ENCODE measurements at places on chromosomes 3 and 15.

- peaks cover 40% of the 10 kb centered on the region for H3K4me1 ChIP-seq
- DNase-seq: no peak
- peak overlapping the region; percentile 87 for H3K27ac ChIP-seq
- H3K36me3 ChIP-seq: peaks cover 12% of the 10 kb centered on the region
Measured at GRCh38 chr3:16464511-16465148, 48.9 kb downstream of the RFTN1 start.

DNA sequence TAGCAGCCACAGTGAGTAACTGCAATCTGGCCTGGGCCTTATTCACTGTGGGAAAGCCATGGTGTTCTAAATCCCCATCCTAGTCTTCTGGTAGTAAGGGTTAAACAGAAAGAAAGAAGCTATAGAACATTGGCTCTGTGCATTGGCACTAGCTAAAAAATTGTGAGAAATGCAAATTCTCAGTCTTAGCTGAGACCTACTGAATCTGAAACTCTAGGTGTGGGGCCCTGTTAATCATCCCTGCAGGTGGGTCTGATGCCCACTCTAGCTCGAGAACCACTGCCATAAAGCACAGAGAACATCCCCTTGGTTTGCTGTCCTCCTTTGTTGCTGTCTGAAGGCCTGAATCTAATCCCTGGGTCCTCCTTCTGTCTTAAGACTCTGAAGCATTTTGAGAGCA, 59.3 kb downstream of the MEIS2 start:
- H3K4me1 ChIP-seq: no peaks in the 10 kb centered on the region
- no peaks in the 10 kb centered on the region for H3K27me3 ChIP-seq
- no peaks in the 10 kb centered on the region for H3K36me3 ChIP-seq
- no peak overlapping the region for H3K27ac ChIP-seq

- peaks cover 44% of the 10 kb centered on the region for H3K4me1 ChIP-seq
- peaks cover 13% of the 10 kb centered on the region for H3K36me3 ChIP-seq
- H3K27me3 ChIP-seq: peaks cover 6% of the 10 kb centered on the region
- peak overlapping the region; percentile 94 for H3K27ac ChIP-seq
- H3K4me3 ChIP-seq: peak overlapping the region; percentile 93
Measured at GRCh38 chr3:125055331-125055912, 375 bp downstream of the HEG1 start.

DNA sequence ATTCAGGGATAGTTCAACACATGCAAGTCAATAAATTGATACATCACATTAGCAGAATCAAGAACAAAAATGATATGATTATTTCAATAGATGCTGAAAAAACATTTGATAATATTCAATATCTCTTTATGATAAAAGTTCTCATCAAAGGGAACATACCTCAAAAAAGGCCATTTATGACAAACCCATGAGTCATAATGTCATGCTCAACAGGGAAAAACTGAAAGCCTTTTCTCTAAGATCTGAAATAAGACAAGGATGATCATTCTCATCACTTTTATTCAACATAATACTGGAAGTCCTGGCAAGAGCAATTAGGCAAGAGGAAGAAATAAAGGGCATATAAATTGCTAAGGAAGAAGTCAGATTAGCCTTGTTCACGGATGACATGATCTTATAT, 54.1 kb upstream of the TMEM158 start:
- peaks cover 41% of the 10 kb centered on the region for H3K27me3 ChIP-seq
- no peaks in the 10 kb centered on the region for H3K4me1 ChIP-seq
- H3K27ac ChIP-seq: no peak overlapping the region
- no peak overlapping the region for H3K4me3 ChIP-seq

GRCh38 chr3:194872669-194872977, 186.9 kb downstream of the FAM43A start:
- H3K36me3 ChIP-seq: peaks cover 6% of the 10 kb centered on the region
- DNase-seq: no peak
- H3K4me3 ChIP-seq: no peak overlapping the region
- no peak overlapping the region for H3K27ac ChIP-seq

- no peak overlapping the region for H3K27ac ChIP-seq
- peaks cover 16% of the 10 kb centered on the region for H3K36me3 ChIP-seq
- H3K4me1 ChIP-seq: peaks cover 32% of the 10 kb centered on the region
- peaks cover 89% of the 10 kb centered on the region for H3K27me3 ChIP-seq
Measured at GRCh38 chr15:67825881-67826716, 790 bp downstream of the SKOR1 start.

GRCh38 chr3:139127101-139127500, 82.4 kb upstream of the PRR23C start:
- no peaks in the 10 kb centered on the region for H3K36me3 ChIP-seq
- no peaks in the 10 kb centered on the region for H3K27me3 ChIP-seq
- no peak overlapping the region for H3K27ac ChIP-seq

GRCh38 chr15:74387621-74388362, 20.3 kb upstream of the CYP11A1 start:
- H3K4me1 ChIP-seq: peaks cover 38% of the 10 kb centered on the region
- no peak overlapping the region for H3K4me3 ChIP-seq
- no peak for DNase-seq
- no peak overlapping the region for H3K27ac ChIP-seq
- no peaks in the 10 kb centered on the region for H3K27me3 ChIP-seq

GRCh38 chr3:31763731-31764130, 217.3 kb downstream of the OSBPL10 start:
- DNase-seq: no peak
- H3K27ac ChIP-seq: no peak overlapping the region
- H3K27me3 ChIP-seq: no peaks in the 10 kb centered on the region
- no peaks in the 10 kb centered on the region for H3K36me3 ChIP-seq
- no peak overlapping the region for H3K4me3 ChIP-seq

GRCh38 chr15:38260077-38260476, 7.4 kb downstream of the SPRED1 start:
- H3K4me1 ChIP-seq: no peaks in the 10 kb centered on the region
- no peak overlapping the region for H3K27ac ChIP-seq
- no peaks in the 10 kb centered on the region for H3K27me3 ChIP-seq

GRCh38 chr3:98110550-98110908, 20.0 kb upstream of the OR5H1 start:
- peaks cover 15% of the 10 kb centered on the region for H3K27me3 ChIP-seq
- no peak overlapping the region for H3K4me3 ChIP-seq
- no peak overlapping the region for H3K27ac ChIP-seq
- H3K4me1 ChIP-seq: no peaks in the 10 kb centered on the region

DNA sequence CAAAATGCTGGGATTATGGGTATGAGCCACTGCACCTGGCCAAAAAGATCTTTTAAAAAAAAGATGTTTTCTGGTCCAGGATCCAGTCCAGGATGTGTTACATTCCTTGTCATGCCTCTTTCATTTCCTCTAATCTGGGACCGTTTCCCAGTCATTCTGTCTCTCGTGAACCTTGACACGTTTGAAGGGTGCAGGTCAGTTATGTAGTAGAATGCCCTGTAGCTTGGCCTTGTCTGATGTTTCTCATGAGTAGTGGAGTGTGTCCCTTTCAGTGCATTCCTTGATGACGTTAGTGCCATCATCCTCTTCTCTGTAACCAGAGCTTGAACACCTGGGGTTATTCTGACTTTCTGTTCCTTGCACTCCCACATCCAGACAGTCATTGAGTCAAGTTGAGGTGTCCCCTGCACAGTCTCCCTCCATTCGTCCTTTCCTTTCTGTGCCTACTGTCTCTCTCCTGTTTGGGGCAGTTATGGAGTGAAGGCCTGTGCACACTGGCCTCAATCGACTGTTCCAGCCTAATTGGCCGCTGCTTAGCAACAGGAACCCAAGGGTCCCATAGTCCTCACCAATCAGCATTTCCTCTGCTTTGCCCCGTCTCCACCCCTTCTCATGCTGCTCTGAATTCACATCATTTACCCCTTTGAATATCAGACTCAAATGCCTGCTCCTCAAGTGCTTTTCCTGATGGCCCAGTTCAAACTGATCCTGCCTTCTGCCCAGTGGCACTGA, 5.5 kb downstream of the FAM81A start:
- DNase-seq: no peak
- H3K27ac ChIP-seq: no peak overlapping the region
- H3K4me1 ChIP-seq: peaks cover 11% of the 10 kb centered on the region
- H3K27me3 ChIP-seq: peaks cover 10% of the 10 kb centered on the region

DNA sequence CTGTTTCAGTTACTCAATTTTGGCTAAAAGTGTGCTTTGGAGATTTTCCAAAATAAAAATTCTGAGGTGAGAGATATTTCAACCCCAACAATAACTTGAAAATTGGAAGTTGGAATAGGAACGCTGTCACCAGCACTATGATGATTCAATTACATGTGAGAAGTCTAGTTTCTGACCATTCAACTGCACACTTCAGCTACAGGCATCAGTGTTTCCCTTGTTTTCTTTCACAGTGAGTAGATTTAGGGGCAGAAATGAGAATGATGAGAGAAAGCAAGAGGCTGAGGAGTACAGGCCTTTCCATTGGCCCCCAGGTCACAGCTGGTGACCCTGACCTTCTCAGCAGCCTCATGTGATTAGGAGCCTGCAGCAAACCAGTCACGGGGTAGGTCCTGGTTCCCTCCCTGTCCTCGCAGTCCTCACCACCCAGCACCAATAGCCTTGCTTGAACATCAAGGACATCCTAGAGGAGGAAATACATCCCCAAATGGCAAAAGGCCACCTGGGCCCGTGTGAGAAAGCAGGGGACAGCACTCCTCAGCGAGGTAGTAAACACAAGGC, 10.0 kb upstream of the FILIP1L start:
- no peak overlapping the region for H3K4me3 ChIP-seq
- H3K27ac ChIP-seq: no peak overlapping the region

DNA sequence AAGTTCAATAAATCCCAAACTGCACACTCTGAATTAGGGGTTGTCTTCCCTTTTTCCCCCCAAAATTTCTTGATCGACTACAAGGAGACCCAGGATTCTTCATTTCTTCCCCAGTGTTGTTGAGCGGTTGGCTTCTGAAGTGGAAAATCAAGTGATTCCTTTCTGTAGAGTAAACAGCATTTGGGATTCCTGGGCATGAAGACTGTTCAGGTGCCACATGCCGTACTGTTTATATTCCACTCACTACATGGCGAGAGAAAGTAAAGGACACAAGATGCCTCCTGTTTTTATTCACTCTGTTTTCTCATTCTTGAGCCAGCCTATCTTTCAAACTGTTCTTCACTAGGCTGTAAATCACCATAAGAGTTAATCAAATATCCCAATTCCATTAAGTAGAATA, 12.6 kb downstream of the FSTL1 start:
- no peaks in the 10 kb centered on the region for H3K4me1 ChIP-seq
- H3K27me3 ChIP-seq: peaks cover 45% of the 10 kb centered on the region
- no peaks in the 10 kb centered on the region for H3K36me3 ChIP-seq
- DNase-seq: no peak

DNA sequence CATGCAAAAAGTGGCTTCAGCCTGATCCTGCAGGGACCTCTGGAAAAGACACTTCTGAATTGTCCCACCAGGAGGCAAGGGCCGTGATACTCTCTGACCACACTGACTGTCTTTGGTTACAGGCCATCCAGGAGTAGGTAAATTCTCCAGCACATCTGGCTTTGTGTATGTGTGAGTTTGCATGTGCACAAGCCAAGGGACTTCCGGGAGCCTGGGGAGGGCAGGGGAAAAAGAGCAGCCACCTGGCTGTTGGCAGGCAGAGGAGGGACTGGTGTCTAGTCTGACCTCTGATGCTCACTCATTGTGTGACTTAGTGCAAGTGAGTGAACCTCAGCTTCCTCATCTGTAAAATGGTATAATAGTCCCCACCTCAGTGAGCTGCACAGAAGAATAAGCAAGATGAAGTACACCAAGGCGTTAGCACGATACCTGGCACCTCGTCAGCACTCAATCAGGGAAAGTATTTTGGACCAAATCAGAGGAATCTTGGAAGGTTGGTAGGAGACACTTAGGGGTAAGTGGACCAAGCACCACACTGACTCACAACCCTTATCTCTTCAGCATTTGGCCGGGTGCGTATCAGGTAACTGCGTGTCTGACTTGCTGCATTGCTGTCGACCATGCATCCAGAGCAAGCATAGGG, 19.1 kb downstream of the KLHL6 start:
- H3K4me1 ChIP-seq: peaks cover 21% of the 10 kb centered on the region
- no peak overlapping the region for H3K27ac ChIP-seq
- no peaks in the 10 kb centered on the region for H3K27me3 ChIP-seq

Data from effector memory CD8-positive, alpha-beta T cell (primary cell).